Activated T-helper 9 cell treated with anti-CD3 and anti-CD28 coated beads, Interleukin-2, amount 50 U/mL, for 16 hours (primary cell): ENCODE measurements at places on chromosomes 6 and 20.

GRCh38 chr6:150783813-150784212 lies 81.7 kb upstream of the MTHFD1L start:
- no peak for DNase-seq

- DNase-seq = no peak
Measured at GRCh38 chr20:49704932-49705336, 8.7 kb downstream of the B4GALT5 start.

DNA sequence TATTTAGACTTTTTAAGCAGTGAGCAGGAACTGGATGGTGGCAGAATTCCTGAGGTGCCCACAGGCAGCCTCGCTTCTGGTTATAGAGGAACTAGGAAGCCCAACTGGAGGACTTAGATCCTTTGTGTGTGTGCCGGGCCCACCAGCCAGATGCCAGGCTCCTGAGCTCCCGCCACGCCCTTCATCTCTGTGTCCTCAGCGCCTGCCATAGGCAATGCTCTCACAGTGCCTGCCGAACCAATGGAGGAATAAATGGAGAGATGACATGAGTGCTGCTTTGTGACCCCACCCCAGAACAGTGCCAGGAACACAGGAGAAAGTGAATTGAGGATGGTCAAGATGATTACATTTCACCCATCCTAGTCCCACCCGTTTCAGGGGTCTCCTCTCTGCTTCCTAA lies 146.0 kb downstream of the UNC5CL start:
- no peak for DNase-seq

- DNase-seq = no peak
Measured at GRCh38 chr20:13639150-13639497, 392 bp upstream of the TASP1 start.

DNA sequence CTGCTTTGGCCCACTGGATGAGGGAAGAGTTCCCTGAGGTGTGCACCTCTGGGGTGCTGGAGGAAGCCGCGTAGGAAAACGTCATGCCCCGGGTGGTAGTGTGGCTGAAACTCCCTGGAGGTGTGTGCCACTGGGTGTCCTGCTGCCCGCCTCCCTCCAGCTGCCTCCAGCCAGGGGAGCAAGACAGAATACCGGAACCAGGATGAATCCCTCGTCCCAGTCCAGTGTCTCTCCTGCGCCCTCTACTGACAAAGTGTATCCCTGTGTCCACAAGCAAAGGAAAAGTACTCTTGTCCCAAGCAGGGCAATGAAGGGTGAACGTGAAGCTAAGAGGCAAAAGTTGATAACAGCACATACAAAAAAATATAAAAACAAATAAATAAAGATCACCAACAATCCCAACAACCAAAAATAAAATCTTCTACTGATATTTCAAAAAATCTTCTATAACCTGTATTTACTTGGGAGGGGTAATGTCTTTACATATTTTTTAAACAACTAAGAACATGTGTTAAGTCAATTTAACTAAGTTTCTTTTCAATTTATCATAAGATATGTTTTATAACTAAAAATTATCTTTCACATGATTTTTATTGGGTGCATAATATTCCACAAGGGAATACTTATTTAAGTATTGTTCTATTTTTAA lies 437.6 kb downstream of the MAFB start:
- DNase-seq = no peak

GRCh38 chr20:32445539-32446273 lies 87.6 kb downstream of the ASXL1 start:
- DNase-seq = no peak

GRCh38 chr6:33201935-33202334 lies 1.3 kb downstream of the SLC39A7 start:
- DNase-seq = no peak

GRCh38 chr20:25078662-25079061 lies 3.3 kb downstream of the VSX1 start:
- DNase-seq = no peak

GRCh38 chr6:57262488-57262887 lies 40.4 kb upstream of the RAB23 start:
- DNase-seq = no peak

- no peak for DNase-seq
Measured at GRCh38 chr6:43451348-43451747, 4.0 kb downstream of the DLK2 start.

DNA sequence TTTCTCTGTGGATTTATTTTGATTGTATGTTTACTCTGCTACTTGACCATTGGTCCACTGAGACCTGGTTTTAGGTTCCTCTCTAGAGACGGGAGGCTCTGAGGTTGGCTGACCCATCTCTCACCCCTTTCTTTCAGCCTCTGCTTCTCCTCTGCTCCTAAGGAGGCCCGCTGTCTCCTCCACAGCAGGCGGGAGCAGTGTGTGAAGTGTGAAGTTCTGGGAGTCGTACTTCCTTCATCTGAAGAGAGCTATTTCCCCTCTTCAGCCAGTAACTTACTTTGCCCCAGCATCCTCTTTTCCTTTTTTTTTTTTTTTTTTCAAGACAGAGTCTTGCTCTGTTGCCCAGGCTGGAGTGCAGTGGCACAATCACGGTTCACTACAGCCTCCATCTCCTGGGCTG lies 21.1 kb downstream of the PDRG1 start:
- no peak for DNase-seq

- no peak for DNase-seq
Measured at GRCh38 chr6:52253494-52253893, 9.2 kb upstream of the IL17F start.

DNA sequence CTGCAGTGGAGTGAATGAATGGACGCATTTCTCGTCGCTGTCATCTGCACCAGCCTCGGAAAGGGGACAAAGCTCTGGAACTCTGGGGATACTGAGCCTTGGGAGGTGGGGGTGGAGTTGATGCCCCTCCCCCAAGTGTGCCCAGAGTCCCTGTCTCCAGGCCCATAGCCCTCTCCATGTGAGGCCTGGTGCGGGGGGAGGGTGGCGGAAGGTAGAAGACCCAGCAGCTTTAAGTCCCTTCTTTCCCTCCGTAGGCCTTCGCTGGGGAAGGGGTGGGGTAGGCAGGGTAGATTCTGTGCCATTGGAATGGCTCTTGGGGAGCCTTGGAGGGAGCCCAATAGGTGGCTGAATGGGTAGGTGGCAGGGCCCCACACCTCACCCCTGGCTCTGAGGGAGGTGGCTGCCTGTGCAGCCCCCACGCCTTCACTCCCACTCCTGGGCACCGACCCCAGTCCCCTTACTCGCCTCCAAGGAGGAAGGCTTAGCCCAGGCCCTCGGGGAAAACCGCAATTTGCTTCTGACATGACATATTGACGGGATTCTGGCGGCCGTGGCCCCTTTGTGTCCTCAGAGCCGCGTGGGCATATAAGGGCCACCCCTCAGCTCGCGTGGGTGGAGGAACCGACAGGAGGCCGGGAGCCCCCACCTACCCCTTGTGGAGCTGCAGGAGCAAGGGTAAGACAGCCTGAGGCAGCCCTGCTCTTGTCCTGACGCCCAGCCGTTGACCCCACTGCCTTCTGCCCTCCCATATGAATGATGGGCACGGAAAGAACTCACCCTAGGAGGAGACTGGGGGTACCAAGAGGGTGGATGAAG lies at the start of gene BPIFB3:
Gene BPIFB3, plus strand, starts transcription at position 613 of the 816 bp plus-strand sequence. CDS start 1,533 bp downstream, outside the sequence.
- no peak for DNase-seq

DNA sequence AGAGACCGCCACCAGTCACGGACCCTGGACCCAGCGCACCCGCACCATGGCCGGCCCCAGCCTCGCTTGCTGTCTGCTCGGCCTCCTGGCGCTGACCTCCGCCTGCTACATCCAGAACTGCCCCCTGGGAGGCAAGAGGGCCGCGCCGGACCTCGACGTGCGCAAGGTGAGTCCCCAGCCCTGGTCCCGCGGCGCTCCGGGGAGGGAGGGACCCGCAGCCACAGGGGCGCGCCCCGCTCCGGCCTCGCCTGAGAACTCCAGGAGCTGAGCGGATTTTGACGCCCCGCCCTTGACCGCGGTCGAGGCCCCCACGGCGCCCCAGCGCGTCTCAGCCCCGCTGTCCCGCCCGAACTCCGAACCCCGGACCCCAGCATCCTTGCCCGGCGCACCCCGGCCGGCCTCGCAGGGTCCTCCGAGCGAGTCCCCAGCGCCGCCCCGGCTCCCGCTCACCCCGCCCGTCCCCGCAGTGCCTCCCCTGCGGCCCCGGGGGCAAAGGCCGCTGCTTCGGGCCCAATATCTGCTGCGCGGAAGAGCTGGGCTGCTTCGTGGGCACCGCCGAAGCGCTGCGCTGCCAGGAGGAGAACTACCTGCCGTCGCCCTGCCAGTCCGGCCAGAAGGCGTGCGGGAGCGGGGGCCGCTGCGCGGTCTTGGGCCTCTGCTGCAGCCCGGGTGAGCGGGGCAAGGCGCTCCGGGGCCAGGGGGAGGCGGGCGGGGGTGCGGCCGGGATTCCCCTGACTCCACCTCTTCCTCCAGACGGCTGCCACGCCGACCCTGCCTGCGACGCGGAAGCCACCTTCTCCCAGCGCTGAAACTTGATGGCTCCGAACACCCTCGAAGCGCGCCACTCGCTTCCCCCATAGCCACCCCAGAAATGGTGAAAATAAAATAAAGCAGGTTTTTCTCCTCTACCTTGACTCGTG lies at the start of gene OXT:
Gene OXT, plus strand, starts transcription at position 11 of the 920 bp plus-strand sequence. Its CDS starts 36 bp downstream, at position 47.
- DNase-seq = peak; percentile 62

GRCh38 chr6:46642928-46643751 lies 9.5 kb downstream of the CYP39A1 start:
- no peak for DNase-seq

GRCh38 chr20:36465109-36466080 lies 75.9 kb upstream of the MYL9 start:
- peak; percentile 32 for DNase-seq

DNA sequence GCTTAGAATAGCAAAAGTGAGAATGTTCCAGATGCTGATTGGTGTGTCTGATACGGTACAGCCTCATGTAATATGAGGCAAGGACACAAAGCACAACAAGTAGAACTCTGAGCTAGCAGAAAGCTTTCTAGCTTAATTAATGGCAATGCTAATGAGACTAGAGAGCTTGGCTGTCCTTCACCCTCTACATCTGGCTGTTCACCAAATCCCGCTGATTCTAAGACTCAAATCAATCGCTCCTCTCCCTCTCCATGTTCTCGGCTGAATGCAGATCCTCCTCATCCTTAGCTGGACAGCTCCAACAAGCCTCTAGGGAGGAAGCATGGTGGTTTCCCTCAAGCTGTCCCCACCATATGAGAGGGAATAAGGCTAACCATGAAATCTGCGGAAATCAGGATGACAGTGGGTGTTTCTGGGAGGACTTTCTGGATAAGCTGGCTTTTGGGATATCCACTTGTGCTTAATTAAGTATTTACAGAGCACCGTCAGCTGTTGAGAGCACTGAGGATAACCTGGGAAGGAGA lies 128.9 kb downstream of the FOXC1 start:
- DNase-seq = no peak

DNA sequence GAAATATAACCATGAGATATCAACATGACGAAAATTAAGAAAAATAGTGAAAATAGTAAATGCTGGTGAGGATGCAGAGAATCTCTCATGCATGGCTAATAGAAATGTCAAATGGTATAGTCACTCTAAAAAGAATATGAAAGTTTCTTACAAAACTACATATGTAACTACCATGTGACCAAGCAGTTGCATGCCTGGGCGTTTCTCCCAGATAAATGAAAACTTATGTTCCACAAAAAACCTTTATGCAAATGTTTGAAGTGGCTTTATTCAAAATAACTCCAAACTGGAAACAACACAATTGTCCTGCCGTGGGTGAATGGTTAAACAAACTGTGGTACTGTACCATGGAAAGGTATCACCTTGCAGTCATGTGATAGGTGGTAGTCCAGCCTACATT lies 112.4 kb downstream of the HDGFL1 start:
- no peak for DNase-seq

GRCh38 chr6:154469306-154469935 lies 41.1 kb downstream of the CNKSR3 start:
- DNase-seq = no peak

GRCh38 chr6:42251911-42252637 lies 34.4 kb upstream of the MRPS10 start:
- DNase-seq = no peak

GRCh38 chr20:43941476-43942200 lies 27.0 kb downstream of the TOX2 start:
- no peak for DNase-seq

DNA sequence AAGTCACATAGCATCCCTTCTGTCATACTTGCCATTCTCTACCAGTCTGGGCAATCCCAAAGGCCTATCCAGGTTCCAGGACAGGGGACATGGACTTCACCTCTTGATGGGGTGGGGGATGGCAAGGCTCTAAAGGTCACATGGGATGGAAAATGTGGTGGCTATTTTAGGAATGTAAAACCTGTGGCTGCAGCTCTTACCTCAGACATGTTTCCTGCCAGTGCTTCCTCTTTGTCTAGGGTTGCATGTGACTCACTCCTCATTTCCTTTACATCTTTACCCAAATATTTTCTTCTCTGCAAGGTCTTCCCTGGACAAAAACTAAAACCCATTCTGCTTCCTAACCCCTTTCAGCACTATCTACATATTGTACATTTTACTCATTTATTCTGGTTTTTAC lies 135.7 kb downstream of the BTBD3 start:
- no peak for DNase-seq

- no peak for DNase-seq
Measured at GRCh38 chr20:33262658-33263065, 20.4 kb upstream of the BPIFB1 start.

DNA sequence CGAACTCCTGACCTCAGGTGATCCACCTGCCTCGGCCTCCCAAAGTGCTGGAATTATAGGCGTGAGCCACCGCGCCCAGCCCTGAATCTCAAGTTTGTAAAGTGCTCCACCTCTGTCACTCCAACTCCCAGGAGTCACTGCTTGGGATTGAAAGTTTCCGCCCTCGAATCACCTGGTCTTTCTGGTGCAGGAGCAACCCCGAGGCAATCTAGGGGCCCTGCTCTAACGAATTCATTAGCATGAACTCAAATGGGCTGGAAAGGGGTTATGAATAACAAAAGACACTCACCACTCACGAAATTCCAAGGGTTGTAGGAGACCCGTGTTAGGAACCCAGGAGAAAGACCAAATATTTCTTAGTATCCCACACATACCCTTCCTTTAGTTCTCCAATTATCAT lies 26.1 kb downstream of the RBCK1 start:
- no peak for DNase-seq

GRCh38 chr20:46216770-46217464 lies 91.4 kb downstream of the CDH22 start:
- DNase-seq = no peak

DNA sequence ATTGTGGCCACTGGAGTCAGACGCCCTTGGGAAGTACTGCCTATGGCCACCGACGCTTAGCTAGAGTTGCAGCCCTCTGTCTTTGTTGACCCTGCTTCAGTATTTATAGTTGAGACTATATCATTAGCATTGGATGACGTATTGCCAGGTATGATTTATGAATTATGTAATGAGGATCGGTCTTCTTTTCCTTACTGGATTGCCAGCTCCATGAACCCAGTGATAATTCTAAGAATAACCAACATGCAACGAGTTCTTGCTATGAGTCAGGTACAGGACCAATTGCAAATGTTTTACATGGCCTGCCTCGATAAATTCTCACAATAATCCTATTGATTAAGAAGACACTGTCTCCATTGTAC lies 63.5 kb downstream of the CLIC5 start:
- DNase-seq = no peak

DNA sequence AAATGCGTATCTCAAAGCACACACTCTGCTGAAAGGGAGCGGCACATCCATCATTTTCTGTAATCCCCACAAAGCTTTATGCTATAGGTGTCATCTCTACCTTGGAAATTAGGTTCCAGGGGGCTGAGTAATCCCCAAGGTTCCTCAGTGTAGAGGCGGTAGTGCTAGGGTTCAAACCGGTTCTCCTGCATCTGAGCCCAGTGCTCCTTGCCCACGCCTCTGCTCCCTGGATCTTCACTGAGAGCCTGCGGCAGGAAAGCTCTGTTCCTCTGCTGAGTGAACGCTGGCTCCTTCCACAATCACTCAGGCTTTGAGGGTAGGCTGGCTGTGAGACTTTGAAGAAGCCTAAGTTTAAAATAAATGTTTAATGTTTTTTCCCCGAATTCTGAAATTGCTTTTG lies 24.9 kb downstream of the SLC22A23 start:
- DNase-seq = no peak
